ENCODE measurements at places on chromosomes 6 and 20.

- DNase-seq, result no peak
Observed at GRCh38 chr6:156652231-156652750, 124.9 kb upstream of the ARID1B start.

- no peak for DNase-seq
Observed at GRCh38 chr20:7637184-7637583, 303.1 kb downstream of the HAO1 start.

DNA sequence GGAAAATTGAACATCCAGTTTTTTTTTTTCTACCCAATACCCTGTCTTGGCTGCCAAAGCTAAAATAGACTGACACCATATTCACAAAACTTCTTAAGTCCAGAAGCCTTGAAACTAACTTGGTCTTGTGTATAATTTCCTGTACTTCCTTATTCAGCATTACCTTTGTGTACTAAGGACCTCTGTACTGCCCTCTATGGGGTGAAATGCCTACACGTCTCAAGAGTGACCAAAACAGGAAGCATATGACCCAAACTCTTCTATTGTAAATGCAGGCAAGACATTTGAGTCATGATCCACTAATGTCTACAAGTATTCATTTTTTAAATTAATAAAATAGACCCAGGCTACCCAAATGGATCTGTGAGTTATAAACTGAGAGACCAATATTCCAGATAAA, 50.4 kb downstream of the HMGCLL1 start:
- no peak for DNase-seq

DNA sequence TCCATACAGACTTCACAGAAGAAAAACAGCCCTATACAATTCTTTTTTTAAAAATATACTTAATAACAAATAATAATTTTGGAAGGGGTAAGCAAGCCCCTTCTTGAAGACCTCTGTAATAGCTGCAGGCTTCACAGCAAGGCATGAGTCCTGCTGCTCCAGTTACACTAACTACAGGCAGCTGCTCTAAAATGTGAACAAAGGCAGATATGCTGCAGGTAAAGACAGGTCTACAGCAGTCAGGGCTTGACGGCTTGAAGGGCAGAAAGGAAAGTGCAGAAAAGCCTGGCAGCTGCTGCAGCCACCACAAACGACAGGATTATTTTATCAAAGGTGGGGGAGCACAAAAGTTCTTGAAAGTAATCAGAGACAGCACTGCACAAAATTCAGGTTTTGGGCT, 11.3 kb downstream of the FAXC start:
- no peak for DNase-seq

- DNase-seq, result no peak
Observed at GRCh38 chr6:139436200-139436956, 61.9 kb upstream of the CITED2 start.

GRCh38 chr20:841568-842546, 8.3 kb downstream of the FAM110A start:
- no peak for DNase-seq

DNA sequence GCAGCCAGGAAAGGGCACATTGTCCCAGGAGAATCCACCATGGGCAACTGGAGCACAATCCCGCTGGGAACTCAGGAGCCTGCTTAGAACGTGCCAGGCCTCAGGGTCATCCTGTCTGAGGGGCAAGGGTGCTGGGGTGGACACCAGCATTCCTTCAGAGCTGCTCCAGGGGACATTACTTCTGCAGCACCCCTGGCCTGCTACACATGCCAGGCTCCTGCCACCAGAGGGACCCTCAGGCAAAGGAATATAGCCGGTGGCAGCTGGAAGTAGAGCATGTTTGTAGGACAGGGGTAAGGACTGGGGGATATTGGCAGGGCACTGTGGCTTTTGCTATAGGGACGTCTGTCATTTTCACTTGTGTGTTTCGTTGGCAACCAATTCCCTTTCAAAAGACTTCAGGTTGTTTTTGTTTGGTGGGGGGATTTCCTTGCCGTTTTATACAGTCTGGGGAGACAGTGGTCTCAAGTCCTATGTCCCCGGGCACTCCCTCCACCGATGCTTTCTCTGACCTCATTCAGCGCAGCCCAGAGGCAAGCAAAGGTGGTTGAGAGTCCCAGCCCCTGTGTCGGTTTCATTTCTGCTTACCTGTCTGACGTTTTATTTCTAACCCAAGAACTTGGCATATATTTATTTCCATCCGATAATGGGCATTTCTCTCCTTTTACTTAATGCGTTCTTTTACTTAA, 130.8 kb downstream of the JPH2 start:
- no peak for DNase-seq

DNA sequence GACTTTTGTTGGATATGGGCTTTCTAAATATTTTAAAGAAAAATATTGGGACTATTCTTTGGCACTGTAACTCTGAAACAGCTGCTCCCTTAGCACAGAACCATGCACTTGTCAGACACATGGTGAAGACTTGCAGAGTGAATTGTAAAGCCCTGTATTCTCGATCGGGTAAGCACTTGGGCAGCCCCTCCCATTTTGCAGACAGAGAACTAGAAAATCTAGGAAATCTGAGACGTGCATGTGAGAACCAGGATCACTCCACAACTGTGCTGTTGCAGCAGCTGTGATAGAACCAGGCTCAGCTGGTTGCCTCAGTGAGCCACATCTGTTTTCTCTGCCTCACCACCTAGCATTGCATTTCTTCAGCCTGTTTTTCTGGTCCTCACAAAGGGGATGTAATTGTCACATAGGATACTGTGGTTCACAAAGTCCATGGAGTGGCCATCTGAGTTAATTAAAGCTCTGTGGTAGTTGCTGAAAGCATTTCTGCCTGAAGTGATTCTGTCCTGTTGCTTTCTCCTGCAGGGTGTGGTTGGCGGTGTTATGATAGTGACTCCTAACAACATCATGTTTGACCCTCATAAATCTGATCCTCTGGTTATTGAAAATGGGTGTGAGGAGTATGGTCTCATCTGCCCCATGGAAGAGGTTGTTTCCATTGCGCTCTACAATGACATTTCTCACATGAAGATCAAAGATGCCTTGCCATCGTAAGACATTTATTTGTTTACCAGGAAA, 71.8 kb upstream of the HINT3 start:
- no peak for DNase-seq

GRCh38 chr6:46269447-46270229, 98.9 kb upstream of the ENPP5 start:
- DNase-seq, result no peak

DNA sequence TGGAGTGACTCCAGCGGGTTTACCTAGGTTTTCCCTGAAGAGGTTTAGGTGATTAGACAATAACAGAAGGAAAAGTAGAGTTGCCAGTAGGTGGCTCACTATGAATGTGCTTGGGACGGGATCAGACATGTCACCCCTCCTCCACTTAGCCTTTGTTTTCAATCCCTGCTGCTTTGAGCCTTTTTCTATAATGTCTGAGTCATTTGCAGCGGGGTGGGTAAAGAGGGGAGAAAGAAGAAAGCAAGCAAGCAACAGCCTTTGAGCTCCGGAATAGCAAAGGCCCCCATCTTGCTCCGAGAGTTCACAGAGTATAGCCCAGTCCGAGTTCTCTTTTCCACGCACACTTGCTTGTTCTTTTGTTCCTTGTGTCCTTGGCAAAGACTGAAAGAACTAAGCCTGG, 129.1 kb downstream of the PACRG start:
- DNase-seq, result no peak

- DNase-seq, result no peak
Observed at GRCh38 chr6:18741741-18742140, 354.6 kb downstream of the RNF144B start.

DNA sequence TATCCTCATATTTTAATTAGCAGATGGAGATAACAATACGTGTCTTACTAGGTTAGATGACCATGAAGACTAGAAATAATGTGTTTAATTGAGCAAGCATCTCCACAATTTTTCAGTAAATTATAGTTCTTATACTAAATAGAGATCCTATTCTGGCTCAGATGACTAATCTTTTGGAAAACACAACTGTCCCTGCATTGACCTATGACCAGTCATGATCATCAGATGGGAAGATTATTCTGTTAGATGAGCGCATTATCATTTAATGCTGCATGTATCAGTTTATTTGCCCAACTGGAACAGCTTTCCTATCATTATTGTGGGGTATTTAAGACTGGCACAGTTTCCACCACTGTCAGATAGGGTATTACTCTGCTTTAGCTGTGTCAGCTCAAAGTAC, 185.5 kb downstream of the MOXD1 start:
- DNase-seq, result no peak

DNA sequence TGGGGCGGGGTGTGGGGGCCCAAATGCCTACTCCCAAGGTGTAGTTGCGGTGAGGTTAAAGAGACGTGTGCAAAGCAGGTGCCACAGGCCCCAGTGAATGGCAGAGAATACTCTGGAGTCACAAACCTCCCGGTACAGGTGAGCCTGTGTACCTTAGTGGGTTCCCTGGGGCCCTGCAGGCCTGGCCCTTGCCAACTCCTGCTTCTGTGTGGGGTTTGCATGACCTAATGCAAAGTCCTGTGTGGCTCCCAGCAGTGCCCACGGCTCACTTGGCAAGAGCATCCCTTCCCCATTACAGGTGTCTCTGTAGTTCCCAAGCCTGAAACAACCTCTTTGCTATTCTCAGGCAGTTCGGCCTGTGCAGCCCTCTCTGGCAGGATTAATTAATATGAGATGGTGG, 17.5 kb downstream of the SPDEF start:
- no peak for DNase-seq
